Spleen (tissue), 13 donors: ENCODE measurements at places on chromosomes 7 and 10.

DNA sequence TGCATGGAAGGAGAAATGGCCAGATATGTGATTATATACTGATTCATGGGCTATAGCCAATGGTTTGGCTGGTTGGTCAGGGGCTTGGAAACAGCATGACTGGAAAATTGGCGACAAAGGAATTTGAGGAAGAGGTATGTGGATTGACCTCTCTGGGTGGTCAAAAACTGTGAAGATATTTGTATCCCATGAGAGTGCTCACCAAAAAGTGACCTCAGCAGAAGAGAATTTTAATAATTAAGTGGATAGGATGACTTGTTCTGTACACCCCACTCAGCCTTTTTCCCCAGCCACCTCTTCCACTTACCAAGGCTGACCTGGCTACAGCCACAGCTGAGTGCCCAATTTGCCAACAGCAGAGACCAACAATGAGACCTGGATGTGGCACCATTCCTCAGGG lies 146.7 kb downstream of the GPR37 start:
- DNase-seq = no peak

DNA sequence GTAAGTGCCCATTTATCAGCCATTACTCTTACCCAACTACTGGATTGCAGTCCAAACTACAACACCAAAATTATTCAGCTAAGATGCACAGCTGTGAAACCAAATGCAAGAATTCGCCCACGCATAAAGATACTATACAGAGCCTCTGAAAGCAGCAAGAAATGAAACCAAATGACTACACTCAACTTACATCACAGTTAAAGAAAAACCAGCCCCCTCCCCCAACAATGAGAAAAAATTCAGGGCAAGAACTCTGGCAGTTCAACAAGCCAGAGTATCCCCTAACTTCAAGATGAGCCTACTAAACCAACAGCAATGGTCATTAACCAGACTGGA lies 209.1 kb upstream of the VWC2 start:
- DNase-seq = no peak

GRCh38 chr7:155401231-155401630 lies 56.7 kb upstream of the EN2 start:
- DNase-seq = peak; percentile 36

- DNase-seq = no peak
These were observed 434.3 kb upstream of the IGFBP3 start for GRCh38 chr7:46355331-46355730.

DNA sequence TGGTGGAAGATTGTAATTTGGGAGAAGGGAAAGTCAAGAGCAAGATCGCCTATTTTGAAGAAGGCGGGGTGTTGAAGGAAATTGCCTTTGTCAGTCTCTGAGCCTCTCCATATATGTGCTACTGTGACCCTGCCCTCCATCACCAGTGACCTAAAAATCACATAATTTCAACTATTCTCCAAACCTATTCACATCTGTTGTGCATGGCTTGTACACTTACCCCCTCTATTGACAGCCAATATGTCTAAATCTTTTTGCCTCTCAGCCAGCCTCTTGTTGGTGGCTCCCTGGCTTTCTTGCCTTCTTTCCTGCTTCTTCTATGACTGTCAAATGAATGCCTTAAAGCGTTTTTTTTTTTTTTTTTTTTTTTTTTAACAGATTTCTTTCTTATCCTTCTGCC lies 295.6 kb downstream of the AUTS2 start:
- no peak for DNase-seq
